Stimulated activated CD4-positive, alpha-beta T cell treated with anti-CD3 and anti-CD28 coated beads, Interleukin-4, amount 100 ng/mL, for 24 hours (primary cell): ENCODE measurements at places on chromosomes 1 and 21.

DNA sequence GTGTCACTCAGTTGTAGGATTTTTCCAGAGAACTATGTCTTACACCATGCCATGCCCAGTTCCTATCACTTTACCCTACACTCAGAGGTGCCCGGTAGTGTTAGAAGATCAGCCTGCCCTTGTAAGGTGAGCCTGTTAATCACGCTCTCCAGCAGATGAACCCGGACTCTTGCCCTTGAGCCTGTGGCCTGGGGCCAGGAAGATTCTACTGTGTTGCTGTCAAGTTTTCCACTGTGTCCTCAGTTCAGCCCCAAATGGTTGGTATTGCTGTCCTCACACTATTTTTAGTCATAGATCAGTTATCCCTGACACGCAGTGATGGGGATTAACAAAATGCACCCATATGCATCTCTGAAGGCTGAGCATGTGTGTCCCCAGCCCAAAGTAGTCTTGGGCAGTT lies 105.0 kb upstream of the SPAG17 start:
- no peak for DNase-seq

DNA sequence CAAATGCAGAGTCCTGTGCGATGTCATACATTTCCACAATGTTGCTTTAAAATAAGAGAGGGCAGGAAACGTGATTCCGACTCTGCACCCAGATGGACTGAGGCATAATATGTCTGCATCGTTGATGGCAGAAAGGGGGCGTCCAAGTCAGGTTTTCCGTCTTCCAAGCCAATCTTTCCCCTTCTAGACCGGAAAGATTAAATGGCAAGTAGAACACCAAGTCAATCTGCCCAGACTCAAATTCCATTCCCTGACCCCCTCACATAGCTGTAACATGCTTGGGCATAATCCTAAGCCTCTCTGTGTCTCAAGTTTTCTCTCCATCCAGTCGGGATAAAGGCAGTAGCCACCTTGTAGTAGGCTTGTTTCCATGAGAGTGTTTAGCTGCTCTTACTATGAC lies 14.4 kb downstream of the PCP4 start:
- no peak for DNase-seq

GRCh38 chr1:214404571-214405213 lies 123.7 kb downstream of the SMYD2 start:
- no peak for DNase-seq

DNA sequence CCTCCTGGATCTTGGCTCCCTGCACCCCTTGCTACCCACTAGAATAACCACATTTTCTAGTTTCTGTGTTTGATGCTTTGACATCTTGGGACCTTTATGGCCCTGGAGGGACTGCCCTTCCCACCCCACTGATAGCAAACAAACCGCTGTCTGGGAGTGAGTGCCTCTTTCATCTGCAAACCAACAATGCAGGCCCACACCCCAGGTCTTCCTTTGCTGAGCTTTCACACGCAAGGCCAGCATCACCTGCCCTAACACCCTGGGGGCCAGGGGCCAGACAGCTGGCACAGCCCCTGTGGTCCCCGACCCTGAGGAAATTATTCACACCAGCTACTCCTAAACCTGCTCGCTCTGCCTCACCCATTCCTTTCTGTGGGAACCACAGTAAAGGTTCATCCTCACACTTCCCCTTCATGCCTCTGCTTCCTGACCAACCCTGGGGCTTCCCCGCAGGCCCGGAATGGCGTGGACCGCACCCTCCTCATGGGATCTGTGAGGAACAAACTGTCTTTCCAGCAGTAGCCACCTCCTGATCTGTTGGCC lies 15.4 kb downstream of the SLC2A7 start:
- DNase-seq, result no peak

DNA sequence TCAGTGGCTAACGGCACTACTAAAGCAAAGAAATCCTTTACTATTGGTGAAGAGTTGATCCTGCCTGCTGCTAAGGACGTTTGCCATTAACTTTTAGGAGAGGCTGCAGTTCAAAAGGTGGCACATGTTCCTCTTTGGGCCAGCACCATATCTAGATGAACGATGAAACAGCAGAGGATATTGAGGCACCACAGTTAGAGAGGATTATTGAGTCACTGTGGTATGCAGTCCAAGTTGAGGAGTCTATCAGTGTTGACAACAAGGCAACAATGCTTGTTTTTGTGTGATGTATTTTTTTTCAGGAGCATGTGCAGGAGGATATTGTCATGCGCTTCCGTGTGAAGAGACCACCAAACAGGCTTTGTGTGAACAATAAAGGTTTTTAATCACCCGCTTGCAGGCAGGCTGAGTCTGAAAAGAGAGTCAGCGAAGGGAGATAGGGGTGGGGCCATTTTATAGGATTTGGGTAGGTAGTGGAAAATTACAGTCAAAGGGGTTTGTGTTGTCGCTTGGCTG lies 80.9 kb downstream of the UCHL5 start:
- no peak for DNase-seq

DNA sequence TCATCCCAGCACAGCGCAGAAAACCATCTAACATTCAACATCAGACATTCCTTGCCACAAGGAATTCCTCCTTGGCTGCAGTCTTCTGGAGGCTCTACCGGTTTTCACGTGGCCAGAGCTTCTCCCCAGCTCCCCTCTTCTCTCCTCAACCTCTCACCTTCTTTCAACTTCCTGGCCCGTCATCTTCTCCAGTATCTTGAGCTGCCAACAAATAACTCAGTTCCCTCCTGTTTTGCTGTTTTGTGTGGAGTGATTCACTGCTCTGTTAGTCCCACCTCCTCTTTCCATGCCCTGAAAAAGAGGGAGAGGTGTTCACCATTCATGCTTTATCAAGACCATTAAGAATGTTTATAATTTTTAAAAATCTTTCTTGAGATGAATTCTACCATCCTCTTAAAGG lies 32.6 kb downstream of the PIGM start:
- DNase-seq, result no peak

DNA sequence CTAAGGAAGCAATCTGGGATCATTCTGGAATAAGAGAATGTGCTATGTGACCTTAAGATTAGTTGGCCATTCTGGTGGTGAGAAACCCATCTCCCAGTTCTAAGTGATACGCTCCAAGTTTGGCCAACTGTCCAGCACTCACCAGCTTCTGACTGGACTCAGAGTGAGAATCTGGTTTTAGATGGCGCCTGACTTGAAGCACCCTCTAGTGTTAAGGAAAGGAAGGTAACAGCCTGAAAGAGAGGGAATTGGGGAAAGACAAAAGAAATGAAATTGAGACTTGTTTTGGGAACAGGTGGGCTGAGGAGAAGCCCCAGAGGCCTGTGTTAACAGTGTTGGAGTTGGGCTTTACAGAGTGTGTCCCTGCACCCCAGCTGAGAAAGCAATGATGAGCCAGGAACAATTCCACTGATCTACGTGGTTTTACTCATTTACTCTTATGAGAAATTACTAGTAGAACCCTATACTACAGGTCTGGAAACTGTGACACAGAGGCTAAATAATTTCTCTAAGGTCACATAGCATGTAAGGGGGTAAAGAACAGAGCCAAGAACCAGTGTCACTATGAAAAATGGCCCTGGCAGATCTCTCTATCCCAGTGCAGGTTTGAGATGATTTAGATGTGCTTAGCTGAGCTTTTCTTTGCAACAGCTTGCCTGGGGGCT lies 9.3 kb upstream of the FCAMR start:
- no peak for DNase-seq

GRCh38 chr21:30491963-30492428 lies at the start of gene KRTAP19-3:
Gene KRTAP19-3, minus strand, starts transcription at chr21:30492013. Its CDS starts 56 bp downstream, at chr21:30491957.
- DNase-seq, result no peak
